ENCODE measurements at places on chromosomes 3 and 15.

GRCh38 chr3:128555098-128555825 lies 62.3 kb upstream of the GATA2 start:
- no peak for DNase-seq

DNA sequence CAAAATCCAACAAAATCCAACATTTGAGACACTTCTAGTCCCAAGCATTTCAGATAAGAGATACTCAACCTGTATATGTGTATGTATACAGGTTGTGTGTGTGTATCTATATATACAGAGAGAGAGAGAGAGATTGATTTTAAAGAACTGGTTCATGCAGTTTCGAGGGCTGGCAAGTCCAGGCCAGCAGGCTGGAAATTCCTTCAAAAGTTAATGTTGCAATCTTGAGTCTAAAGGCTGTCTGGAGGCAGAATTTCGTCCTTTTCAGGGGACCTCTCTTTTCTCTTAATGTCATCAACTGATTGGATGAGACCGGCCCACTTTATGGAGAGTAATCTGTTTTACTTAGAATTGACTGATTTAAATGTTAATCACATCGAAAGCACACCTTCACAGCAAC lies 199.6 kb upstream of the IL12A start:
- no peak for DNase-seq

GRCh38 chr3:114902691-114903101 lies 244.4 kb downstream of the ZBTB20 start:
- no peak for DNase-seq

- DNase-seq: no peak
Measured at GRCh38 chr15:41493902-41494189, 172 bp downstream of the ITPKA start.

DNA sequence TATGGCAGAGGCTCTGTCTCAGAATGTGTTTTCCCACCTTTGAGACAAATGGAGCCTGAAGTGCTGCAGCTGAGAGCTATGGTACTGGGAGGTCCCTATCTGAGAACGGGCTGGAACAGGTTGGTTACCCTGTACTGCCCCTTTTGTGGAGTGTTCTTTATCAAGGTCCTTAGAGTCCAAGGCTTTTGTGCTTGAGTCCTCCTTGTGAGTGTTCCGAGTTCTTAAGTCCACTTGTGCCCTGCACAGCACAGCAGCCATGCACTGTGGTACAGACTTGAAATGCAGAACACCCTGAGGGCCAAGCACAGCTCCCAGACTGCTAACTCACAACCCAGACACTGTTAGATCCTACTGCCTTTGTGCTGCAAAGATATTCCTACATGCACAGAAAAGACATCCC lies 67.8 kb downstream of the ARHGAP31 start:
- DNase-seq: no peak

Measured in activated CD4-positive, alpha-beta T cell treated with anti-CD3 and anti-CD28 coated beads for 1 hour (primary cell).